ENCODE measurements at places on chromosomes 2 and 18. TPM values are rescaled to one million over a fixed set of nuclear protein-coding genes. Genes with fewer than 3 reads are reported as not detected.

DNA sequence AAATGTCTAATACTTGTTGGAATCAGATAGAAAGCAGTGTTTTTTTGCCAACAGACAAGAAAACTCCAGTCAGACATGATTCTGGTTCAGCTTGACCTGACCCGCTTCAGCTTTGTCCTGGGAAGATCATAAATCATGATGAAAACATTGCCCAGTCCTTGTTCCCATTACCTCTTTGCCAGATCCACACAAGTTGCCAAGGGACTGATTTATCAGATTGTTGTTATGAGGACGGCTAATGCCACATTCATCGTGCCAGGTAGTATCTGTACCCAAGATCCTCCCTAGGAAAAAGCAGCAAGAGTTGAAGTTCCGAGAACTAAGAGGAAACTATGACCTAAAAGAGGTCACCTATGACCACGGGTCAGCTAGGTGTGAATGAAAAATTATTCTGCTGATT, 39.0 kb downstream of the SLC40A1 start:
- no peak for DNase-seq

GRCh38 chr2:15863089-15863488, 77.3 kb upstream of the MYCN start:
- no peak for DNase-seq

FBLN7 gene
- 13.6 TPM for polyA plus RNA-seq

DNA sequence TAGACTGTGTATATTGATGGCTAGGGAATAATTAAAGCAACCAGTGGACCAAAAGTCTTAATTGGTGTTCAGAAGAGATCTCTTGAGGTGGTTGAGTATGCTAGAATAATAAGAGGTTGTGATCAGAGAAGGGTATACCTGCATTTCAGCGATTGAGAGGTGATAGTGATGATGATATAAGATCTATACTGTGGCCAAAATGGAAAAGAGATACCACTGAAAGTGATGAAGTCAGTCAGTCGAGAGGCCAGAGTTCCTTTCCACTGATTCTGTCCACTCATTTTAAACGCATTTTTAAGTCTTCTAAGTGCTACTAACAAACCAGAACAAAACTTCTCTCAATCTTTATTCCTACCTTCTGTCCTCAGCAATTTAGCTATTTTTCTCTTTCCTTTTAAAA, 32.9 kb downstream of the ACTR3 start:
- no peak for DNase-seq

DNA sequence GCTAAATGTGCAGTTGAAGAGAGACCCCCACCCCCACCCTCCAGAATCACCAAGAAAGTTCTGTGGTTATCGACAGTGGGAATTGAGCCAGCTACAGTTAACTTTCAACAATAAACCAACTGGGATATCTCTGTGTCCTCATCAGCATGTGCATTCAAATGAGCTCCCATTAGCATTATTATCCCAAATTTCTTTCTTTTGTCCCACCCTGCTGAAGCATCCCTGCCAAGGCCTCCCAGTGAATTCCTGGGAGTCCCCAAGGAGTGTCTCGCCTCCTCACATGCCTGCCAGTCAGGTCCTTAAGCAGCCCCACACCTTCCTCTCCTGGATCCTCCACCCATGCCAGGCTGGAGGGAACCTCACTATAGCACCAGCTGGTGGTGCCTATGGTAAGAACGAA, 422.1 kb upstream of the HNRNPA3 start:
- DNase-seq: no peak

STON1 gene
- 39.3 TPM for polyA plus RNA-seq
